ENCODE measurements at places on chromosomes 2 and 18.
A peak's percentile ranks its signal among the peaks of the same experiment; 100 is the strongest.

DNA sequence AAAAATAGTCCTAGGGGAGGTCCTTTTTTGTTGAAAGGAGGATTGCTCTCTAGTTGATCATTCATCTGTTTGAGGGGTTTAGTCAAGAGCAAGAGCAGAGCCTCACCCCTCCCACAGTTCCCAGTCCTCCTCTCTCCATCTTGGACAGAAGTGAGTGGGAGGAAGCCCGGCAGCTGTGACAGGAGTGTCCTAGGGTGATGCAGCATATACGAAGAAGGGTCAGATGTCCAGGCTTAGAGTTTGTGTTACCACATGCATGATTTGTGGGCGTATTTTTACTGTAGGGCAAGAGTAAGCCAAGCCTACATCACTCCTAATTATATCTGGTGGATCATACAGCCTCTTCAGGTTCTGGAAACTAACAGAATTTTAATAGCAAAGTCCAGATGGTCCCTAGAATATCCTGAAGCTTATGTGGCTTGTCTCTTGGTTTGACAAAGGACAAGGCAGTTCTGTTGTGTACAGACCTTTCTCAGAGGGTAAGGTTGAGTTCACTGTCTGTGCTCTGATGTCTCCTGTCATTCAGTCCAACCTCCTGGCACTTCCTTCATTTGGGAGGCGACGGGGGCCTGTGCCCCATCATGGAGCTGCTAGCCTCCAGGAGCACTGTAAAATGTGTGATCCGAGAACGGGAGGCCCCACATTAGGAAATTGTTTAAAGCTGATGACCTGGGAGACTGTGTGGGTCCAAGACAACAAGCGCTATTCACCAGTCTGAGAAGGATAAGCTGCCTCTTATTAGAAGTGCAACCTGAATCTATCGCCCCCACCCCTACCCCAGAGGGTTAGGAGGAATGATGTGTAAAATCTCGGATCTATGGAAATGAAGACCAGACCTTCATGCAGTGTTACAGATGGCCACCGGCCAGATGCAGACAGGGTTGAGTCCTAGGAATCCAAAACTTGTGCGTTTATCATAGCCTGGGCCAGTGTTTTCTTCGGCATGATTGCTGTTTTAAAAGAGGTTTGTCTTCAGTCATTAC lies 6.9 kb downstream of the CEP68 start:
- no peak for DNase-seq

- DNase-seq: no peak
Observed at GRCh38 chr2:179619947-179620467, 241.4 kb downstream of the ZNF385B start.

DNA sequence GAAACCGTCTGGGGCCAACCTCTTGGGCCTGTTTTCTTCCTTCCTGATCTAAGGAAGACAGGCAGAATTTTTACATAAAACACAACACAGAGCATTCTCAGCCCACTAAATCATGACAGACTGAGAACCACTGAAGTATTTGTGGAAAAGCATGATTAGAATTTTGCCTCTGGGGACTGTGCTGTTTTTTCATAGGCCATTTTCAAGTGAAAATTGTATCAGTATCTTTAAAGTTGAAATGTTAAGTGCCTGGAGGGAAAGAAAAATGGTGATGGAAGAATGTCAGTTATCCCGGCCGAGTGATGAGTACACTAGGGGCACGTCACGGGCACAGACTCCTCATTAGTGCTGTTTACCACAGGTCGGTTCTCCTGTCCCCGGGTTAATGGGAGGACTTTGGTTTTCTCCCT lies 36.9 kb downstream of the EHD3 start:
- DNase-seq: no peak

- no peak for DNase-seq
Observed at GRCh38 chr2:33510586-33510968, 34.1 kb downstream of the RASGRP3 start.

DNA sequence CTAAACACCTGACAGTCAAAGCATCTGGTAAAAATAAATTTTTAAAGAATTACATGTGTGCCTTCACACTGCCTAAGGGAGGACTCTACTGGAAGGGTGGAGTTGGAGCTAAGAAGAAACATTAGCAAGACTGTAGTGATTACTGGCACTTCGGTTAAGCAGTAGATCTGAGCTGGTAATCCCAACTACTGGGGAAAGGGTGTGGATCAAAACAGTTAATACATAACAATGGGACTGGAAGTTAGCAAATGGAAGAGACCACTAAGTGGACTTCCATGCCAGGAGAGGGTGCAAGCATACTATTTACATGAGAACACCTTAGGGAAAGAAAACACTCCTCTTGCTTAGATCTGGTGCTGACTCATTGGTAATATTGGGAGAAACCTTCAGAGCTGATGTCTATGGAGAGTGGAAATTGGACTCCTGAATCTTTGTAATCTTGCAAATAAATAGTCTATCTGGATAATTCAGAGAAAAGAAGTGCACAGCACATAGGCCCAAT lies 519.6 kb upstream of the LINC00305 start:
- DNase-seq: no peak

DNA sequence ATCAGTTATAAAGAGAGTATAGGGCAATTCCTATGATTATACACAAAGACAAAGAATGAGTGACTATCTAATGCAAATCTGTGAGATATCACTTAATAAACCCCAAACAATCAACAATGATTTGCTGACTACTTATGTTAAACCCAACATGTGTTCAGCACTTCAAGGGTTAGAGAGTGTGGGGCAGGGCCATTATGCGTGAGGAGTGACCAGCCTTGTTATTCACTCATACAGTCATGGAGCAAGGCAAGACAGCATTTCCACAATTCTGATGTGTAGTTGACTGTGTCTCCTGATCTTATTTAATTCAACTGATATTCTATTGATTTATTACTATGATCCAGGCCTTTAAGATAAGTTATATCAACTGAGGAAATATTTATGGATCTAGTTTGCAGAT lies 251.7 kb downstream of the CYRIA start:
- no peak for DNase-seq

- DNase-seq: no peak
Observed at GRCh38 chr18:39205565-39206195, 1640.1 kb upstream of the CELF4 start.

DNA sequence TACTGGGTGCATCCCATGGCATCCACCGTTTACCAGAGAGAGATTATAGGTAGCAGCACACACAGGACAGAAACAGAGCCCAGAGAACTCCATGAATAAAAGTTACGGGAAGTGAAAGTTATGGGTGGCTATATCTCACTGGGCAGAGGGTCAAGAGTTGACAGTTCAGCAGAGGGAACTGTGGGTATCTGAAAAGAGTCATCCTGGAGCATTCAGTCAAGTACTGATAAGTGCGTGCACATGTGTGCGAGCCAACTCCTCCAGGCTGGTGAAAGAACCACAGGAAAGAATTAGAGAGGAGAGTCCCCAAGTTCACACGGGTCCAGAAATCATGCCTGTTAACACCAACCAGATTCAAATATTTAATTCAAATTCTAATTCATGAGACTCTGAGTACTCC lies 1588.2 kb downstream of the LRP1B start:
- DNase-seq: no peak

- DNase-seq: no peak
Observed at GRCh38 chr2:237874585-237875161, 15.2 kb downstream of the RAMP1 start.

- DNase-seq: no peak
Observed at GRCh38 chr18:34650121-34650545, 60.0 kb upstream of the DTNA start.

DNA sequence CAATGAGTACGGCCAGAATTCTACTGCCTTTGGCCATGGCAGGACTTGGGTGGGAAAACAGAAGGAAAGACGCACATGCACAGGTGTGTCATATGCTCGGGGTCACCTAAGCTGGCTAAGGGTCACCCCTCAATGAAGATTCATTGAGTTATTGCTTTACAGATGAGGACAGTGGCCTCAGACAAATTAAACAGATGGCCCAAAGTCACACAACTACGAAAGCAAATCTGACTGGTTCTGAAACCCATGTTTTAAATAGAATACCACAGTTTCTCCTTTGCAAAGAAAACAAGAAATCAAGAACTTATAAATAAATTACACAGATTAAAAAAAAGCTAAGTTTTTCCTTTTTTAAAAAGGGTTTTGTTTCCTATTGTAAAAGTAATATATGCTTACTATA lies 70.5 kb downstream of the ID2 start:
- DNase-seq: no peak

DNA sequence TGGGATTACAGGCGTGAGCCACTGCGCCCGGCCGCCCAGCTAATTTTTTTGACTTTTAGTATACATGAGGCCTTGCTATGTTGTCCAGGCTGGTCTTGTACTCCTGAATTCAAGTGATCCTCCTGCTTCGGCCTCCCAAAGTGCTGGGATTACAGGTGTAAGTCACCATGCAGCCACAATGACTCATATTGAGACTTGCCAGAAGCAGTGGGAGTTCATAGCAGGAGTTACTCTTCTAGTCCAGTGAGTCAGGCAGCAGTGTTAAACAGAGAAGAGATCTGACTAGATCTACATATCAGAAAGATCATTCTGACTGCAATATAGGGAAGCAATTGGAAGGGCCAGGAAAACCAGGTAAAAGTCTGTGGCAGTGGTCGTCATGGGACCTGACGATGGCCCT lies 1.5 kb upstream of the FLACC1 start:
- DNase-seq: peak; percentile 59

GRCh38 chr2:216574046-216574445 lies 59.2 kb upstream of the IGFBP2 start:
- no peak for DNase-seq

DNA sequence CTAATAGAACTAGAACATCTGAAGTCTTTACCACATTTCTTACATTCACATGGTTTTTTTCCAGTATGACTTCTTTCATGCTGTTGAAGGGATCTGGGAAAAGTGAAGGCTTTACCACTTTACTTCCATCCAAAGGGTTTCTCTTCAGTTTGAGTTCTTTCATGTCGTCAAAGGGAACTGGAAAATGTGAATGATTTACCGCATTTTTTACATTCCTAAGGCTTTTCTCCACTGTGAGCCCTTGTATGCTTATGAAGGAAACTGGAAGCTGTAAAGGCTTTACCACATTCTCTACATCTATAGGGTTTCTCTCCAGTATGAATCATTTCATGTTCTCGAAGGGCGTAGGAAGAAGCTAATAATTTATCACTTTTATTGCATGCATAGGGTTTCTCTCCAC lies 46.7 kb downstream of the NBEAL1 start:
- no peak for DNase-seq

DNA sequence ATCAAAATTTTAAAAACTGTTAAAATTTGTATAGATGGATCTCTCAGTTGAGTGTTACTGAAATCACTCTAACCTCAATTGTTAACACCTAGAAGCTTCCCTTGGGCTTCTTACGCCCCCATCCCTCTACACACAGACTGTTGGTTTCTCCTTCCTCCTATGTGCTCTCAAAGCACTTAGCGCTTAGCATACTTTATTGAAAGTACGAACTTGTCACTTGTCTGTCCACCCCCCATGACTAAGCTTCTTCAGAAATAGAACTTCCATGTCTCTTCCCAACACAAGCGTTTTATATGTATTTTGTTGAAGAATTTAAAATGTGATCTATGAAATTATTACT lies 441 bp downstream of the MPHOSPH10 start:
- DNase-seq: no peak

DNA sequence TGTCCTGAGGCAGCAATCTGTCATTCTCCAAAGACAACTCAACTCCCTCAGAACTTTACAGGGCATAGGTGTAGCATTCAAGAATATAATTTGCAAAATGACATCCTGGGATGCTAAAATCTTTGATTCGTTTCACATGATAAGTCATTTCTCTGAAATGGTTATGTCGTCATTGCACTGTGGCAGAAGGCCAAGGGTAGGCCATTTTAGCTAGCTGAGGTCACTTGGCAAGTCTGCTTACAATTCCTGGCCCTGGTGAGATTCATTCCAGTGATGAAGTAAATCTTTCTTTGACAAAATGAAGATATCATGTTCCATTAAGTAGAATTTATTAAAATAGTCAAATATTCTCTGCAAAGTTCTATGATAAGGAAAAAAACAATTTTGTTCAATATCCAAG lies 1410.3 kb upstream of the LRRTM1 start:
- DNase-seq: no peak

- no peak for DNase-seq
Observed at GRCh38 chr2:43642363-43642762, 5.3 kb downstream of the PLEKHH2 start.

DNA sequence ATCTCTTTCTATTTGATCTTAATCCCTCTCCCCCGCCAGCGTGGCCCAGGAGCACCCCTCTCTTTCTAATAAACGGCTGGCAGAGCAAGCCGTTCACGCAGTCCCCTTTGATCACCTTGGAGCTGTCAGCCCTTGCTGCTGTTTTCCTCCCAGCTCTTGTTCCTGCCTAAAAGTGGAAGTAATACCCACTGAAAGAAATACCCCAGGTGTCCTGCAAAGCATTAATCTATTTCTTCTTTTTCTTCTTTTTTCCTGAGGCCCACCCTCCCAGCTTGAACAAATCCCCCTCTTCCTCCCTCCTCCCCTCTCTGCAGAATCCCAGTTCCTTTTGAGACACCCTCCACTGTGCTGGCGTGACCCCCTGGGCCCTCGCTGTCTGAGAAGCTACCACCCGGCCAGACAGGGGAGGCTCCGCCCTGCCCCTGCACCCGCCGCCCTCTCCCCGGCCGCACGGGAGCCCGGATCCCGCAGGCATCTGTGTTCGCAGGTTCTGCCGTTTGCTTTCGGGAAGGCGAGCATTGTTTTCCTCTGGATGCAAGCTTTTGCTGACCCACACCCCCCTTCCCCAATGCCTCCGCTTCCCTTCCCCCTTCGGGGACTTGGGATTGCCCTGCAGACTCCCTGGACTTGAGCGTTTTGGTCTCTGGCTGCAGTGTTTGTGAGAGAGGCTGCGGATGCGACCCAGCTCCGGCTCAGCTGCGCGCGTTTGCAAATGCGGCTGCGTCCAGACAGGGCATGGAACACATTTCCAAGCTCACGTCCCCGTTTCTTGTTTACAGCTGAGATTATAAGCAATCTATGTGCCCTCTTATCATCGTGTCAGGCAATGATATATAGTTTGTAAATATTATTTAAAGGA lies 631.5 kb downstream of the NYAP2 start:
- peak; percentile 8 for DNase-seq

- no peak for DNase-seq
Observed at GRCh38 chr2:156867201-156867600, 390.3 kb upstream of the GALNT5 start.

GRCh38 chr18:38006541-38006940 lies 440.9 kb upstream of the CELF4 start:
- no peak for DNase-seq

DNA sequence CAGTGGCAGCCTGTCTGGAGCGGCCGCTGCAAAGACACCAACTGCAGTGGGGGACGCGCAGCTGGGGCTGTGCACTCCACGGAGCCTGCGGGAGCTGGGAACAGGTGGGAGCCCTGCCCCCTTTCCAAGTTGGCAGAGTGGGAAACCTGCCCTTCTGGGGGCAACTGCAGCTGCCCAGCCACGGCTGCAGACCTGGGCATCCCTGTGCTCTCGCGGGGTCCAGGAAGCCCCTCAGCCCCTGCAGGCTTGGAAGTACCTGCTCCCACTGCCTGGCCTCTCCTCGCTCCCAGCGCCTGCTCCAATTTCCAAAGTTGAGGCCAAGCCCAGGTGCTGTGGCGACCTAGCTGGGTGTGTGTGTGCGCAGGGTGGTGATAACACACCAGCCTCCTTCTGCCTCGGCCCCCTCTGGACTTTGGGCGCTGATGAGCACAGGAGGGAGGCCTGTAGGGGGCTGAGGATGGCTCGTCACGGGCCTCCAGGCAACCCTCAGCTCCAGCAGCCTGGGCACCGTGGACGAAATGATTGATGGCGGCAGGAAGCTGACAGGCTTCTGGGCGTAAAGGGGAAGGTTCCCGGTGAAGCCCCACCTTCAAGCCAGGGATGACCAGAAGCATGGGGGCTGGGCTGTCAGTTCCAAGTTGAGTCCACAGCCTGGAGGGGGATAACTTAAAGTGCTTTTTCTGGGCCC lies 76.9 kb downstream of the PTPN4 start:
- no peak for DNase-seq

- no peak for DNase-seq
Observed at GRCh38 chr18:11789716-11790510, 61.3 kb upstream of the CHMP1B start.
